Transverse colon (tissue), 4 donors: ENCODE measurements at places on chromosomes 4 and X. TPM values are rescaled to one million over a fixed set of nuclear protein-coding genes. Genes with fewer than 3 reads are reported as not detected.

GRCh38 chr4:186134257-186134656 is 29.8 kb downstream of the FAM149A start:
- peak; percentile 20 for DNase-seq

- DNase-seq, result no peak
Measured at GRCh38 chr4:161792991-161793390, 370.8 kb downstream of the FSTL5 start.

- DNase-seq, result peak; percentile 98
Measured at GRCh38 chrX:1591102-1591862, at the start of gene AKAP17A. TSS of gene AKAP17A (plus strand) at chrX:1591604. CDS start at chrX:1593463, 1,859 bp downstream.

DNA sequence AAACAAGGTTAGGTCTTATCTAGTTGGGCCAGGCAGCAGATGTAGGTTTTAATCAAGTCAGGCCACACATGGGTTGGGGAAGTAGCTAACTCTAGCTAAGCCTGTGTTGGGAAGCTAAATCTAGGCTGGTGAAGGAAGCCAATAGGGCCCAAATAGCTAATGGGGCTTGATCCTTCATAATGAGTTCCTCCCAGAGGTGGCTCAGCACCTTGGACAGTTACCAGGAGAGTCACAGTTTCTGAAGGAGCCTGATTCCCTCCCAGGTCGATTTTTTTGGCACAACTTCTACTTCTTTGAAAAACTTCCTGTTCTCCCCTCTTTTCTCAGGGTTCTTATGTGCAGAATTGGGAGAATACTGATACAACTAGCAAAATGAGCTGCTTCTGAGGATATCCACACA is 242.5 kb upstream of the PRPS2 start:
- DNase-seq, result no peak

DNA sequence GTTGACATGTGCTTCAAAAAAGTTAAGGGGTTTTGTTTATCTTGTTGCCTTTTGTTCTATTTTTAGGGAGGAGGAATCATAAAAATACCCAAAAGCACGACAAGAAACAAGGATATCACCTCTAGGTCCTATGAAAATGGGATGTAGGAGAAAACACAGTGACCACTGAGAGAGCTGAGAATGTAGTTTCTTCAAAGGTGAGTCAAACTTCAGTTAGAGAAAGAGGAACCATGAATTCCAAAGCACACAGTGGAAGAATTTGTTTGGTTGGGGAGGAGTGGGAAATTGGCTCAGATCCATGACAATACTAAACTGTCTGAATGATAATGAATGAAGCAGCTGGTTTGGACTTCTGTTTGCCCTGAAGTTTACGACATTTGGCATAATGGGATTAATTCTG is 19.1 kb upstream of the FRYL start:
- DNase-seq, result no peak

- peak; percentile 28 for DNase-seq
Measured at GRCh38 chrX:48971249-48972219, at the start of gene KCND1. TSS of gene KCND1 (minus strand) at chrX:48971844. CDS start at chrX:48970271, 1,573 bp downstream.

- no peak for DNase-seq
Measured at GRCh38 chr4:131989576-131989975, 1159.5 kb upstream of the PCDH10 start.

DNA sequence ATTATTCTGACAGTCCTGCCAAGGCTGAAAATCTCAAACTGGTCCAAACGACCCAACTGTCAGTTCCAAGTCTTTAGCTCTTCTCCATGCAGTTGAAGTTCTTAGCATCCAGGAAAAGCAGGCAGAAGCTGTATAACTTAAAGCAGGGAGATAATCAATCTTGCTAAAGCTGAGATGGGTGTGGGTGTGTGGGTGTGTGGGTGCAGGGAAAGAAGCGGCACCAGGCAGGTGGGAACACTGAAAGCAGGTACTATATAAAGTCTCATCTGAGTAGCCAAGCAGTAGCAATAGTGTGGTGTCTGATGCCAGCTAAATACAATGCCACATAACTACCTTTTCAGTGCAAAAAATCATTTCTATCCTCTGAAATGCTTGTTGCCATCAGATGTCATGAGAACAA is 69.7 kb upstream of the EGFL6 start:
- no peak for DNase-seq

- DNase-seq, result no peak
Measured at GRCh38 chr4:135382280-135382959, 1180.8 kb upstream of the PABPC4L start.

DNA sequence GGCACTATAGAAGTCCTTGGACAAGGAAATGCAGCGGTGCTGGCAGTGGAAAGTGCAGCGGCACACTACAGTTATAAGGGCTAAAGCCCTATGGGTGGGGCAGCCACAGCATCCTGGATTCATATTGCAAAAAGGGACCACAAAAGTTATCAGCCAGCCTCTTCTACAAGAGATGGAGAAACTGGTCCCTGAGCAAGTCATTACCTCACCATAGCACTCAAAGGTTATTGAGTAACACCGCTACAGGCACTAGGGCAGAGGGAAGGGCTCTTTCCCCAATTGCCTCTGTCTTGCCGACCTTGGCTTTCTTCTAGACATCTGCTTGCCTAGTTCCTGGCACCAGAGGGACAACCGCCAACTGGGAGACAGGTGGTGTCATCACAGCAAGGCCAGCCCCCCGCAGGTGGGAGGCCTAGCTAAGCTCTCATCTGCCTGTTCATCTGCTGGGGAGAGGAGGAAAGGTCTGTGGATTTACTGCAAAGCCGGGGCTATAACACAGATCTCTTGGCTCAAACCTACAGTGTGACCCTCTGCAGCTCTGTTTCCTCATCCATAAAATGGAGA is 600.0 kb downstream of the BCOR start:
- DNase-seq, result no peak

- no peak for DNase-seq
Measured at GRCh38 chr4:142815834-142816233, 30.3 kb downstream of the INPP4B start.

GRCh38 chrX:80663331-80663730 is 146.3 kb downstream of the BRWD3 start:
- DNase-seq, result no peak

DNA sequence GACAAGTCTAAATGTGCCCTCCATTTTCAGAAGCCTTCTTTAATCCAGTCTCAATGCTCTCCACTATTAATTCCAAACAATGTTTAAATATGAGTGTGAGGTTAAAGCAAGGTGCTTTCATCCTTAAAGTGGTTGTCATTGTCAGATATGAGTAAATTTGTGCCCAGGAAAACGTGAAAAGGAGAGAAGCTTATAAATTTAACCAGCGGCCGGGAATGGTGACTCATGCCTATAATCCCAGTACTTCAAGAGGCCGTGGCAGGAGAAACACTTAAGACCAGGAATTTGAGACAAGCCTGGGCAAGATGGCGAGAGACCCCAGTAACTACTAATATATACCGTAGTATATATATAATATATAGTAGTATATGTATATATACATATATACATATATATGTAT is 270.0 kb downstream of the ARHGAP24 start:
- DNase-seq, result no peak

- no peak for DNase-seq
Measured at GRCh38 chr4:24856586-24856985, 56.3 kb downstream of the CCDC149 start.

DNA sequence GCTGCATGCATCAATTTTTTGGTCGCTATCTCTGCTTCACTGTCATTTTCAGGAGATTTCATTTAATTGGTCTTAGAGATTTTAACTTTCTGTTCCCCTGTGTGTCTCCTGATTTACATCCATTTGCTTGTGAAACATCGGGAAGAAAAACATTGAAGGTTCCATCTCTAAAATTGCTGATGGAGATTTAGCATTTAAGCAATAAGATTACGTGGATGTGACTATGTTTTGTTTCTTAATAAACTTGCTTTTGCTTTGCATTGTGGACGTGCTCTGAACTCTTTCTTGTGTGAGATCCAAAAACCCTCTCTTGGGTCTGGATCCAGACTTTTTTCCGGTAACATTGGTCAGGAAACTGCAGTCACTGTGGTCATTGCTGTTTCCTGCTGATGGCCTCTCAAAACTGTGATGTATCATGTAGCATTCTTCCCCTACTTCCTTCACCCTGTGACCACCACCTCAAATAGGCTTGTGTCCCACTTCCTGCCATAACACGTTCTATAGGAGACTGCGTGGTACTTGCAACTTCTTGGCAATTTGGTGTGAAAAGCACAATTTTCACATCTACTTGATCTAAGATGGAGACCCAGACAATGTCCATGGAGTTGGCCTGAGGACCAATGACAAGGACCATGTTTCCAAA is 4.9 kb downstream of the CXCL2 start:
- no peak for DNase-seq

GRCh38 chrX:41875142-41875541 is 48.2 kb downstream of the CASK start:
- no peak for DNase-seq

DNA sequence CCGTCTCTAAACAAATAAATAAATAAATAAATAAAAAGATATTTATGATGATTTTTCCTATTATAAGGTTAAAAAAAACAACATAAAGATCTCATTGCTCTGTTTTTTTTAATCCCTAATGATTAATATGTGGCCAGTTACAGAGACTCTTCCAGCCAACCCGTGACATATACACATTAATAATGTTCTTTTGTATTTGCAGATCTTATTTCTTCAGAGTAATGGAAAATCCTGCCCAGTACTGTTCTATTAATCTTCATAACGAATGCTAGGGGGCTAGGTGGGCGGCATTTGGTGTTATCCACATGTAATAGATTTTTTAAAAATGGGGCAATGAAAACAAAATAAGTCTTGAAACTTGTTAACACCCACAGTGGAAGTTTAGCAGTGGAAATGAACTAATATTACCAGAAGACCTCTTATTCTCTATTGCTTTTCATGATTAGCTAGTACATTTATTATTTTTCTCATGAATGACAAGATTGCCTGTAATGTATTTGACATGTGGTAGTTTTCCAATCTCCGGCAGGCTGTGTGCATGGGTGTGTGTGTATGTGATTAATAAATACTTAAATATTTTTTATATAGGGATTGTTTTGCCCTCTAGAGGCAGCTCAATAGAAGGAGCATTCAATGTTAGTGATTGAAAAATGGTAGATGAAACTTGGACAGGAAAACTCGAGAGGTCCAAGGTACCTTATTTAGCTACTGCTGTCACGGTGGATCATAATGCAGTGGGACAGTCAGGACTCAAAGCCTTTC is 457.4 kb downstream of the IL1RAPL1 start:
- no peak for DNase-seq

DNA sequence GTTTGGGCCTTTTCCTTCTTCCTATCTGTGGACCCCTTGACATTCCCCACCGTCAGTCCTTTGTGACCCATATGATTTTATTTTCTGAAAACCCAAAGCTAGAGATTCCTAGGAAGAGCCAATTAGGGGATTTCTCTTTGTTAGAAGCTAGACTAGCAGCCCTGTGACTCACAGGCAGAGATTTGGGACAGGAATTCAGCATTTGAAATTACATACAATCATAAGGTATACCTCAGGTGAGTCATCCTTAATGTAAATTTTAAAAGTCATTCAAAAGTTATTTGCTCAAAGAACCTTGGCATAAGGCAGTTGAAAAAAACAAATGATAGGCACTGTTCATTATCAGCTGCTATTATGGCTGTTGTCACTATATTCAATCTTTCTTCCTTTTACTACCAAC is 40.6 kb downstream of the USP26 start:
- no peak for DNase-seq

DNA sequence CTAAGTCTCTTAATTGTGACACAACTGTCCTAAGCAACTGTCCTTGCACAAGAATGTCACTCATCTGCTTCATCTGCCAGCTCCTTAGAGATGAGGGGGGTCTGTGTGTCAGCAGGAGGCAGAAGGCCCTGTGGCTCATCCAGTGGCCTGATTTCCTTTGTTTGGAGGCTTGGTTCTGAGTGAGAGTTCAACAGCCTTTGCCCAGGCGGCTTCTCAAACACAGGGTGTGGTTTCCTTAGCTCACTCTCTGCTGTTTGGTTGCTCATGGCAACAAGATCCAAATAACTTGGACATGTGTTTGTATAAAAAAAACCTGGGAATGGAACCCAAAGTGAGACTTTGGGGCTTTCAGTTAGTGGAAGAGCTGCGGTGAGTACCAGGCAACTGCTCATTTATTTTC is 46.6 kb downstream of the MAP7D3 start:
- DNase-seq, result peak; percentile 62

GRCh38 chr4:182843808-182844325 is 73.3 kb downstream of the DCTD start:
- DNase-seq, result no peak

DNA sequence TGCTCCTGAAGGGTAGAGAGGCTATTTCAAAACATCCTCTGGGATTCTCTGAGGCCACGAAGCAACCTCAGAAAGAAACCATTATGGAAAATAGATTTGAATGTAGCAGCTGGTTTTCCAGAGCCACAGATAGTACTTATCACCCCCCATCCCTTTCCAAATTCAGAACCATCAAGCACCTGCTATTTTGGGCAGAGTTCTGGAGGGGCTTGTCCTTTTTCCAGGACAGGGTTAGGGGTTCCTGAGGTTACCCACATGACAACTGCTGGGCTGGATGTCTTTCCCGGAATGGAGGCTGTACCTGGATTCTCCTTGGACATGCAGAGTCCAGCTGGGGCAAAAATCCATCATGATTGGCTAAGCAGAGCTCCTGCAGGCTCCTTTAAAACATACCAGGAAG is 22.0 kb upstream of the ZXDA start:
- DNase-seq, result no peak

GRCh38 chrX:83336454-83336853 is 171.6 kb upstream of the POU3F4 start:
- DNase-seq, result no peak

GRCh38 chrX:5236749-5237148 is 991.9 kb downstream of the NLGN4X start:
- no peak for DNase-seq

- DNase-seq, result no peak
Measured at GRCh38 chr4:105641845-105642244, 66.6 kb downstream of the INTS12 start.

DNA sequence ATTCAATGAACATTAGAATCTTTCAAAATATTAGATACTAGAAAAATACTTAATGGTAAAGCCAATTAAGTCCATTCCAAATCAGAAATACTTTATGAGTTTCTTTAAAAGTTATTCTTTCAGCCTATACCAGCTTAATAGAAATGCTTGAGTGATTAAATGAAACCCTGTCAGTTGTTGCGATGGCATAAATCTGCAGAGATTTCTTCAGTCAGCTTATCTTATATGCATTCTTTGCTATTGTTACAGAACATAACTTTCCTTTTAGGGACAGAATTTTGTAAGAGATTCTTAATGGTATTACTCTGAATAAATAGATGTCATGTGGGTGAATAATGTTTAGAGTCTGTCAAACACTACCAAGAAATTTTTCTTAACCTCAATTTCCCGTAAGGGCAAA is 325.0 kb upstream of the HAND2 start:
- no peak for DNase-seq

- DNase-seq, result no peak
Measured at GRCh38 chr4:47744843-47745382, 93.0 kb downstream of the CORIN start.

The SMIM31 gene
- total RNA-seq, result 1.9 TPM

The GK gene
- total RNA-seq, result 15.2 TPM

The CLCN4 gene
- total RNA-seq, result not detected

The TMEM47 gene
- 14.9 TPM for total RNA-seq

The ZGRF1 gene
- total RNA-seq, result 0.75 TPM

The HTR2C gene
- not detected for total RNA-seq
